ENCODE measurements at places on chromosomes 12 and 14.

DNA sequence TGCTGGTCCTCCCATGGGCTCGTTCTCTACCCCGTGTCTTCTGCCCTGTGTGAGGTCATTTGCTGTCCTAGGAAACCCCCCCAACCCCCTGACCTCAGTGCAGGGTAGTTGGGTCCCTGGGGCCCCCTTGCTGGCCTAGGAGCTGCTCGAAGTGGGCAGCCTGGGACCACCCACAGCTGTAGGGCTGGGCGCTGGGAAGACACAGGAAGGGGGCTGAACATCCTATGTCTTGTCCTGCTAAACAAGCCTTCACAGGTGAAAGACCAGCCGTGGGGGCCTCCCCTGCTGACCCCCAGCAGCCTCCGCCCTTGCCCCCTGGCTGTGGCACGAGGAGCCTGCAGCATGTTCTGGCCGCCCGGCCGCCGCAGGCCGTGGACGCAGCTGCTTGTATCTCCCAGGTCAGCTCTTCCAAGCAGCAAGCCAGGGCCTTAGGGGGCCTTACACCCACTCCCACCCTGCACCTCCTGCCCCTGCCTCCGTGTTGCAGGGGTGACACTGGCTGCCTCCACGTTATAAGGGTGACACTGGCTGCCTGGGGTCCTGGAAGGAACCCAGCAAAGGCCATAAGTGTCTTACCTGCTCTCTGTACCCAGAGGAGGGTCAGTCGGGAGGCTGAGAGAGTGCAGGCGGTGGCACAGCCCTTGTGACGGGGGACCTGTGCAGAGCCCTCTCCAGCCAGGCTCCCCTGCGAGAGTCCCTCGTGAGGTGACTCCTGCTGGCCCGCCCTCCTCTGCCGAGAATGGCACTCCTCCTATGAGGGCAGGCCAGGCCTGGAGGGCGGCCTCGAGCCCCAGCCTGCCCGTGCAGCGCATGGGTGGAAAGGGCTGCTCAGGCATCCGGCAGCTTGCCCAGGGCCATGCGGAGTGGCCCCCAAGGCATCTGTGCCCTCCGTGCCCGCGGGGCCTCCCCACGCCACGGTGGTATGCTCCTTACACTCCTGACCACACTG, 11.5 kb upstream of the TEX22 start:
- DNase-seq: no peak

- no peak for DNase-seq
Observed at GRCh38 chr12:27331291-27331926, 1.2 kb upstream of the BMAL2 start.

GRCh38 chr12:88802096-88802706, 221.9 kb upstream of the KITLG start:
- DNase-seq: no peak

DNA sequence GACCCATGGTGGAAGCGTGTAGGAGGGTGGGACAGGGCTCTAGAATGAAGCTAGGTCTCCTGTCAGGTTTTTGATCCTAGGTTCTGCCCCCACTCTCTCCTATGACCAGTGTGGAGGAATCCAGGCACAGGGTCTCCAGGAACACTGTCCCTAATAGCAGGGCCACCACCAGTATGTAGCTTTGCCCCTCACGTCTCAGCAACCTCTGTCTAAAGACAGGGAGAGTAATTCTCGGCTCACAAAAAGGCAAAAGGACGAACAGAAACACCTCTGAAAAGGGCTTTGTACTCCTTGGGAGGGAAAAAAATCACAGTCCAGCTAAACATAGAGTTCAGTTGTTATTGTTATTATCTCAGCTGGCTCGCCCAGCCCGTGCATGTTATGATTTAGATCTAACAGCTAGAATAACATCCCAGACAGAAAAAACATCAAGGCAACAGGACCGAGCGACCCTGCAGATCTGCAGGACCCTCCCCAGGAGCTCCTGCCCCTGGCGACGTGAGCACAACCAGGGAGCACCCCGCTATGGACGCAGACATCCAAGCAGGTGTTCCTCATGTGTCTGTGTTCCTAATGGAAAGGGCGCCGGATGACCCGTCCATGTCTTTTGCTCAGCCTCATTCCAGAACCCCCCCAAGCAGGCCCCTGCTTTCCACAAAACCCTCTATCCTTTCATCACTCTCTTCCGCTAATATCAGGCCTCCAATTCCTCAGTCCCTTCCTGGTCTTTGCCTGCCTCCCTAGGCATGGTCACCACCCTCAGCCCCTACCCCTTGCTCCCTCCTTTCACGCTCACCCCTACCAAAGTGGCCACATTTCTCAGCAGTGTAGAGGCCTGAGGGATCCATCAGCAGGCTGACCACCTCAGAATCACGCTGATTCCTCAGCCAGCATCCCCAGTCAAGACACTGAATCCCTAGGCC, 14.2 kb upstream of the SLC6A12 start:
- no peak for DNase-seq

- DNase-seq: no peak
Observed at GRCh38 chr12:131041968-131042833, 88.5 kb downstream of the ADGRD1 start.

DNA sequence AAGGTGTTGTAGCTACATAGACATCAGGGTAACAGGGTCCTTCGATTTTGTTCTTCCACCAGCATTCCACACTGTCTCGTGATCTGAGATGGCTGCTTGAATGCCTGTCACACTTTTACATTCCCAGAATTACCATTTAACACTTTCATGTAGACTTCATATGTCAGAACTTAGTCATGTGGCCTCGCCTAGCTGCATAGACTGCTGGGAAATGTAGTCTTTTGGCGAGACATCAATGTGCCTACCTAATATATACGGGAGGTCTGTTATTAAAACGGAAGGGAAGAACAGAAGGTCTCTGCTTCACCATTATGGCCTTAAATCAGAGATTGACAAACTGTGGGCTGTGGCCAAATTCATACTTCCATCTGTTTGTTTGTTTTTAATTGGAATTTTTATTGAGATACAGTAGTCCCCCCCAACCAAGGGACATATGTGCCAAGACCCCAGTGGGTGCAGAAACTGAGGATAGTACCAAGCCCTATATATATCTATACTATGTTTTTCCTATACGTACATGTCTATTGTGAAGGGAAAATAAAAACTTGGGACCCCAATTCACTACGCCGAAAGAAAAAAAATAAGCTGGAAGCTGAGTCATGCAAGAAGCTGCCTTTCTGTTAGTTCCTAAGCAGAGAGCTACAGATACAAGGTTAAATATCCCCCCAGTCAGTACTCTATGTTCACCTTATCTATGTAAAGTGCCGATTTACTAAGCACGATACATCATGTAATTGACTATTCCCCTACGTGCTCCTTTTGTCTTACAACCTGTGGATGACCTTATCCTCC, 11.3 kb upstream of the HRK start:
- DNase-seq: no peak
